ENCODE measurements at places on chromosomes 1 and 21. TPM values are rescaled to one million over a fixed set of nuclear protein-coding genes. Genes with fewer than 3 reads are reported as not detected.

- no peaks in the 10 kb centered on the region for H3K27me3 ChIP-seq
- DNase-seq = no peak
- no peaks in the 10 kb centered on the region for H3K36me3 ChIP-seq
- no peak overlapping the region for H3K27ac ChIP-seq
Measured at GRCh38 chr1:2472561-2473177, 3.4 kb upstream of the PLCH2 start.

DNA sequence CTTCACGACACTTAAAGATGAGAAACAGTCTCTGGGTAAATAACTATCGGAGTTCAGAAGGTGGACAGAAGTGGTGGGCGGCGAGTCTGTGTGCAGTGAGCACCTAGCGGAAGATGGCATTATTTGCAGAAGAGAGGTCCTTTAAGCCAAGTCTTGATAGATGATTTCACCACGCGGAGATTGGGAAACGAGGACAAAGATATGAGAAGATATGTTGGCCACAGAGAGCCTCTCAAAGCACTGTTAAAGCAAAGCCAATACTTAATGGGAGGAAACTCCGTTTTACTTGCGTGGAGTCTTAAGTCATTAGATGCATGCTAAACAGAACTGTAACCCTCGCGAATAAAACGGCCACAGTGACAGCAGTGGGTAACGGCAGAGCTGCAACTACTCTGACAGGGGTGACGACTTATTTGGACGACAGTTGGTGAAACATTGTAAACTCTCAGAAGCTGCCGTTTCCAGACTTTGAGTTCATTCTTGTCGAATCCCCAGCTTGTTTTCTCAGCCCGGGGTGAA lies 577 bp upstream of the CEP350 start:
- no peaks in the 10 kb centered on the region for H3K27me3 ChIP-seq
- H3K4me3 ChIP-seq = peak overlapping the region; percentile 80
- H3K4me1 ChIP-seq = peaks cover 40% of the 10 kb centered on the region
- H3K36me3 ChIP-seq = no peaks in the 10 kb centered on the region
- peak; percentile 70 for DNase-seq
- peak overlapping the region; percentile 96 for H3K27ac ChIP-seq

- H3K27ac ChIP-seq = peak overlapping the region; percentile 26
- H3K4me1 ChIP-seq = no peaks in the 10 kb centered on the region
- H3K27me3 ChIP-seq = no peaks in the 10 kb centered on the region
- peaks cover 18% of the 10 kb centered on the region for H3K36me3 ChIP-seq
Measured at GRCh38 chr1:11107599-11107998, 7.9 kb upstream of the EXOSC10 start.

DNAJC6 gene
- 6.2 TPM for total RNA-seq

GRCh38 chr1:175443332-175443731 lies 250.8 kb upstream of the KIAA0040 start:
- DNase-seq = no peak
- no peak overlapping the region for H3K27ac ChIP-seq
- H3K36me3 ChIP-seq = no peaks in the 10 kb centered on the region
- H3K4me1 ChIP-seq = no peaks in the 10 kb centered on the region
- peaks cover 8% of the 10 kb centered on the region for H3K27me3 ChIP-seq

GRCh38 chr1:157147906-157148700 lies 9.9 kb upstream of the ETV3 start:
- no peak for DNase-seq
- H3K36me3 ChIP-seq = no peaks in the 10 kb centered on the region
- no peak overlapping the region for H3K27ac ChIP-seq
- no peak overlapping the region for H3K4me3 ChIP-seq
- no peaks in the 10 kb centered on the region for H3K27me3 ChIP-seq

DNA sequence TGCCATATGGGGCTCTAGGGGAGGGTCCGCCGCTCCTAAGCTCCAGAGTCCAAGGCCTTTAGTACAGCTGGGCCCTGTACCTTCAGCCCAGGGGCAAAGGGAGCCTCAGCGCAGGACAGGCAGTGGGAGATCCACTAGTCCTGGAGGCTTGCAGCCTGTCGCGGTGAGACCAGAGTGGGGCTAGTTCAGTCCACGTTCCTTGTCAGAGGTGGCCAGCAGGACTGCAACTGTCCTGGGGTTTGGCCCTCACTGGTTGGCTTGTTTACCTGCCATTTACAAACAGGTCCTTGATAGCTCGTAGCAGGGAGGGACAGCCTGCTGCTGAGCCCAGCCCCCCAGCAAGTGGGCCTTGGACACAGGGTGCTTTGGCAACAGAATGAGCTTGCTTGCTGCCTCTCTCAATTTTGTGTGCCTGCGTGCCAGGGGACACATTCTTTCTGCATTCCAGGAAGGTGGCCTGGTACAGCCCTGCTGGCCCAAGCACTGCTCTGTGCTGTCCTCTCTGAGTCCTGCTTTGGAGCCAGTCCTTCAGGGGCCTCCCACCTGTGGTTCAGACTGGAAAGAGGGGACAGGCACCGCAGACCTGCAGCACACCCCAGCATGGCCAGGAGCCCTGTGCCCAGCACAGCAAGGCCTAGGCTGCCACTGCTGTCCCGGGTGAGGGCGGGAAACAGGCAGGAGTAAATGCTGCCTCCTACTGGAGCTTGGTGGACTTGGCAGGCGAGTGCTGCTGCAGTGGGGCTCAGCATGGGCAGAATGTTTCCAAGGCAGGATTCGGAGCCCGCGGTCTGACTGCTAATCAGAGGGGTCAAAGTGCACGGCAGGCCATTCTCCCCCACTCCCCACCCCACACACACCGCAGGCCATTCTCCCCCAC lies 15.2 kb downstream of the H6PD start:
- no peak overlapping the region for H3K27ac ChIP-seq
- no peaks in the 10 kb centered on the region for H3K27me3 ChIP-seq
- H3K36me3 ChIP-seq = no peaks in the 10 kb centered on the region
- peak; percentile 57 for DNase-seq
- H3K4me1 ChIP-seq = peaks cover 4% of the 10 kb centered on the region

SLC45A1 gene
- total RNA-seq = 0.12 TPM

DNA sequence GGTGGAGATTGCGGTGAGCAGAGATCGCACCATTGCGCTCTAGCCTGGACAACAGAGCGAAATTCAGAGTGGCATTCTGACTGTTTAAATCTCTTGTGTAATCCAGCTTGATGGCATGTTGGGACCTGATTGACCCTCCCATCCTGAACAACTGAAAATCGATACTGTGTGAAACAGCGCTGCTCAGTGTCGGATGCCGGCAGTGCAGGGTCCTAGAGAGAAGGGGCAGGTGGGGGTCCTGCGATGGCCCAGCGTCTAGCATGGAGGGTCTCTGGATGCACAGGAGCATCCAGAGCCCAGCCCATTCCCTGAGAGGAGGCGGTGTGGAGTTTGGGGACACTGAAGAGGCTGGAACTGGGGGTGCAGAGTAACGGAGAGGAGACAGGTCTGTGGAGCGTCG lies 15.8 kb downstream of the AGT start:
- H3K4me1 ChIP-seq = peaks cover 13% of the 10 kb centered on the region
- peaks cover 2% of the 10 kb centered on the region for H3K36me3 ChIP-seq
- H3K27me3 ChIP-seq = peaks cover 7% of the 10 kb centered on the region
- no peak overlapping the region for H3K27ac ChIP-seq

- H3K27me3 ChIP-seq = no peaks in the 10 kb centered on the region
- H3K4me1 ChIP-seq = peaks cover 64% of the 10 kb centered on the region
- peak overlapping the region; percentile 66 for H3K4me3 ChIP-seq
- DNase-seq = peak; percentile 89
- peaks cover 23% of the 10 kb centered on the region for H3K36me3 ChIP-seq
Measured at GRCh38 chr1:110787328-110788071, 85.4 kb upstream of the CD53 start.

IVL gene
- not detected for total RNA-seq

TCHH gene
- 0.12 TPM for total RNA-seq

- no peak for DNase-seq
- no peak overlapping the region for H3K27ac ChIP-seq
- H3K36me3 ChIP-seq = no peaks in the 10 kb centered on the region
- no peaks in the 10 kb centered on the region for H3K27me3 ChIP-seq
Measured at GRCh38 chr1:221315330-221315729, 426.6 kb downstream of the DUSP10 start.

DNA sequence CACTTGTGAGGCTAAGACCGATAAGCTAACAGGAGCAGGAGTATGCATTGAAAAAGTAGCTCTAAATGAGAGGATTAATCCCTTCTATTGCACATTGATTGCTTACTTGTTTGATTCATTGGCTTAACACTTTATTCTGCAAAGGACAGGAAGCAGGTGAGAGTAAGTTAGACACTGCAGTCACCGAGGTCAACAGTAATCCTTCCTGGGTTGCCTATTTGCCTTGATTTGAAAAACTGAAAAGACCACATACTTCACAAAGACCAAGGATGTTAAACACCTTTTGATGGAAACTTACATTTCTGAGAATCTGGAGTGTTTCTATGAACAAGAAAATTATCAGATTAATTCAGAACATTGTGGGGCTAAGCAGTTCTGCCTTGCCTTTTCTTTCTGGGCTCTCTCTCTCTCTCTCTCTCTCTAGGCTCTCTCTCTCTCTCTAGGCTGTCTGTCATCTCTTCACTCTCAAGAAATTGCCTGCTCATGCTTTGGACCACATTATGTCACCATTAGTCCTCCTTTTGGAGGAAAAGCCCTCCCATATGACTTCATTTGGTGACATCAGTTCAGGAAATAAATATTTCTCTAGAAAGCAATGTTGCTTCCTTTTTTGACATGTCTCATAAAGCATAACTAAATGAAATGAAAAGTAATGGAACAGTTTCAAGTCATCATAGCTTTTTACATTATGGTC lies 103.8 kb downstream of the TNFSF18 start:
- DNase-seq = no peak
- peaks cover 13% of the 10 kb centered on the region for H3K27me3 ChIP-seq
- H3K27ac ChIP-seq = no peak overlapping the region
- peaks cover 15% of the 10 kb centered on the region for H3K4me1 ChIP-seq
- H3K4me3 ChIP-seq = no peak overlapping the region
- no peaks in the 10 kb centered on the region for H3K36me3 ChIP-seq

GRCh38 chr1:181818943-181819342 lies 242.6 kb downstream of the ZNF648 start:
- no peak overlapping the region for H3K27ac ChIP-seq
- peaks cover 4% of the 10 kb centered on the region for H3K27me3 ChIP-seq
- no peaks in the 10 kb centered on the region for H3K4me1 ChIP-seq

DYRK1A gene
- total RNA-seq = 75.7 TPM

DNA sequence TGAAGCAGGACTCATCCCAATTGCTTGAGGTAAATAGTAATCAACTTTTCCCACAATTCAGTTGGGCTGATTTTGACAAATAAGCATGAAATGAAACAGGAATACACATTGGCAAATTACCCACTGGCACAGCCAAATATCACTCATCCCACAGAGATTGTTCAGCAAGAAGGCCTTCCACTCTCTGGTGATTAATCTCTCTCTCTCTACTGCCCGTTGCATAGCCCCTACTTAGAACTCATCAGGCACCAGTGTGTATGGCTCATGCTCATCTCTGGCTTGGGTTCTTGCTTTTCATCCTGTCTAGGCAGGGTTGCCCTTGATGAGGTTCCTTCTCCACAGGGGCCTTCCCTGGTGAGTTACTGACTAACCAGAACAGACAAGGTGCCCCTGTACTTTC lies 1.1 kb downstream of the BSDC1 start:
- peak overlapping the region; percentile 99 for H3K27ac ChIP-seq
- peak overlapping the region; percentile 96 for H3K4me3 ChIP-seq
- peaks cover 28% of the 10 kb centered on the region for H3K4me1 ChIP-seq
- H3K36me3 ChIP-seq = peaks cover 2% of the 10 kb centered on the region
- no peaks in the 10 kb centered on the region for H3K27me3 ChIP-seq

SPATA45 gene
- not detected for total RNA-seq

OR6Y1 gene
- total RNA-seq = not detected

CFAP410 gene
- 14.8 TPM for total RNA-seq

AIDA gene
- total RNA-seq = 47.6 TPM

DNA sequence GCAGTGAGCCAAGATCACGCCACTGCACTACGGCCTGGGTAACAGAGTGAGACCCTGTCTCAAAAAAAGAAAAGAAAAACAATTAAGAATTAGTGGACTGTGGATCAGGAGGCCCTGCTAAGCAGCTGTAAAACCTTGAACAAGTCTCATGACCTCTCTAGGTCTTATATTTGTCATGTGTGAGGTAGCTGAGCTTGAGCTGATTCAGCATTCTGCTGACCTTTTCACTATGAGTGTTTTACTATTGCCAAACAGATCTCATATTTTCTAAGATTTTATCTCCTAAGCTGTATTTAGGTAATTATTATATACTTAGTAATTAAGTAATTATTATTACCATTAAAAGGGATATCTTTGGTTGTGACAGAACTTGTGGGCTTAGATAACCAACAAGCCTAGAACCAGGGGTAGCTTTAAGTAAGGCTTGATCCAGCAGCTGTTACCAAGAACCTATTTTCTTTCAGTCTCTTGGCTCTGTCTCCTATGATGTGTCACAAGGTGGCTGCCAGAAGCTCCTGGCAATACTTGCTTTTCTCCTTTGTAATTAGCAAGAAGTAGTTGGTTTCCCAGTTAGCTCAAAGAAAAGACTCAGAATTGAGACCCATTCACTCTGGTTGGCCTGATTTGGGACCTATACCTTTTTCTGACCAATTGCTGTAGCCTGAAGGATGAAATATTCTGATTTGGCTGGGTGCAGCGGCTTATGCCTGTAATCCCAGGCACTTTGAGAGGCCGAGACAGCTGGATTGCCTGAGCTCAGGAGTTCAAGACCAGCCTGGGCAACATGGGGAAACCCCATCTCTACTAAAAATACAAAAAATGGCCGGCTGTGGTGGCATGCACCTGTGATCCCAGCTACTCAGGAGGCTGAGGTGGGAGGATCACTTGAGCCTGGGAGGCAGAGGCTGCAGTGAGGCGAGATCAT lies 8.5 kb upstream of the ZC3H12A start:
- no peaks in the 10 kb centered on the region for H3K27me3 ChIP-seq
- H3K4me1 ChIP-seq = peaks cover 10% of the 10 kb centered on the region
- no peak for DNase-seq
- H3K4me3 ChIP-seq = no peak overlapping the region
- H3K27ac ChIP-seq = no peak overlapping the region
- H3K36me3 ChIP-seq = no peaks in the 10 kb centered on the region

FCRL6 gene
- 0.23 TPM for total RNA-seq

GNAT2 gene
- not detected for total RNA-seq

DNA sequence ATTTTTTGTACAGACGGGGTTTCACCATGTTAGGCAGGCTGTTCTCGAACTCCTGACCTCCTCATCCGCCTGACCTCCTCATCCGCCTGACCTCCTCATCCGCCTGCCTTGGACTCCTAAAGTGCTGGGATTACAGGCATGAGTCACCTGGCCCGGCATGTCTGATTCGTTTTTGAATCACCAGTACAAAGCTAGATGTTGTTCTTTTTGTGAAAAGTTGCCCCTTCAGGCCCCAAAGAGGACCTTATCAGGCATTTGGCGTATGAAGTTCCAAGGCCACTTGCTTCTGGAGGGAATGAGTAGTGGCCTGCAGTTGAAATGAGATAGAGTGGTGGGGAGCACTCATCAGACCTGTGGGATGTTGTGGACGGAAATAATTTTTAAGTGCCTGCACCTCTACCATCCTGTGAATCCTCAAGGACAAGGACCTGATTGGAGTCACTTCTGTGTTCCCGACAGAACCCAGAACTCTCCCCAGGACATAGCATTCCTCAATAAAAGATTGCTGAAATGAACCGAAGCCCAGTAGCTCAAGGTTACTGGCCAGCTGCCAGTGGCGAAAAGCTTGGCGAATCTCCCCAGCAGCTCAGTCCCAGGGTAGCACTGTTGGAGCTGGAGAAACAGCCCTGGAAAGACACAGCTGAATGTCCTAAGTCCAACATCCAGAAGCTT lies 50.1 kb downstream of the NDUFS5 start:
- H3K4me1 ChIP-seq = no peaks in the 10 kb centered on the region
- H3K4me3 ChIP-seq = no peak overlapping the region
- no peak for DNase-seq
- H3K36me3 ChIP-seq = no peaks in the 10 kb centered on the region
- H3K27ac ChIP-seq = no peak overlapping the region

- peaks cover 39% of the 10 kb centered on the region for H3K36me3 ChIP-seq
- no peak for DNase-seq
- H3K4me3 ChIP-seq = no peak overlapping the region
- no peak overlapping the region for H3K27ac ChIP-seq
- H3K4me1 ChIP-seq = peaks cover 1% of the 10 kb centered on the region
Measured at GRCh38 chr1:186330758-186331157, 44.3 kb downstream of the TPR start.
